Progenitor cell of endocrine pancreas (in vitro differentiated cells): ENCODE measurements at places on chromosomes 1 and 21.

- DNase-seq: no peak
These were observed 70.6 kb upstream of the PUM1 start for GRCh38 chr1:31135973-31136600.

DNA sequence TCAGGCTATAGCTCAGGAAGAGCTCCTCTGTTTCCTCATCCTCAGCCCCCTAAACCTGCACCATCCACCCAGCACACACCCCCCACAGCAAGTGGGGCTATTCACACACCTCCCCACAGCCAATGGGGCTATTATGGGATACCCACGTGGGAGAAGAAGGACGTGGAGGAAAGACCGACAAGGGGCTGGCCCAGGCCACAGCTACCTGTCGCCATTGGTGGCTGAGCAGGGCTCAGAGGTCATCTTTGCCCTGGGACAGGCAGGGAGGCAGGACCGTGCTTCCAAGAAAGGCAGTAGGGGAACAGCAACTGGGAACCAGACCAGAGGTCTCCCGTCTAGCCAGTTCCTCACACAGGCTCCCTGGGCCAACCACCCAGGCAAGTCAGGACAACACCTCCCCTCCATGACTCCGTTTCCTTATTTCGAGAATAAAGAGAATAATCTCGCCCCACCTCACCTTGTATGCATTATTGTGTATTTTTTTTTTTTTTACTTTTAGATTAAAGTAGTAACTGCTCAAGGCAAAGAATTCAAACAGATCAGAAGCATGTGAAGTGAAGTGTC, 92.3 kb upstream of the TARDBP start:
- DNase-seq: no peak

- no peak for DNase-seq
These were observed 70.5 kb downstream of the LRRC8C start for GRCh38 chr1:89703469-89703868.

DNA sequence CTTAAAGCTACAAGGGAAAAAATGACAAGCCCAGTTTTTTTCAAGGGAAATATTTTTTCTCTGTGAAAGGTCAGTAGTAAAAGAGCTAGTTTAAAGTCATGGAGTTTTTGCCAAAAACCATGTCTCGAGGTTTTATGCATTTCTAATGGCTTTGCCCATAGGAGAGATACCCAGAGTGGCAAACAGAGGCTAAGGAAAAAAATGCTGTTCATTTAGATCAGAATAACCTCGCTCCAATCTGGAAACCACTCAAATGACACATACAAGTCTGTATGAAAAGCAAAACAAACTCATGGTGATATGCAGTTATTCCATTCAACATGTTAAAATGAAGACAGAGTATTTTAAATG, 36.9 kb upstream of the EDEM3 start:
- DNase-seq: no peak

GRCh38 chr21:38469642-38470041, 28.6 kb downstream of the ERG start:
- DNase-seq: no peak

GRCh38 chr21:24994717-24995116, 612.6 kb downstream of the MRPL39 start:
- no peak for DNase-seq

DNA sequence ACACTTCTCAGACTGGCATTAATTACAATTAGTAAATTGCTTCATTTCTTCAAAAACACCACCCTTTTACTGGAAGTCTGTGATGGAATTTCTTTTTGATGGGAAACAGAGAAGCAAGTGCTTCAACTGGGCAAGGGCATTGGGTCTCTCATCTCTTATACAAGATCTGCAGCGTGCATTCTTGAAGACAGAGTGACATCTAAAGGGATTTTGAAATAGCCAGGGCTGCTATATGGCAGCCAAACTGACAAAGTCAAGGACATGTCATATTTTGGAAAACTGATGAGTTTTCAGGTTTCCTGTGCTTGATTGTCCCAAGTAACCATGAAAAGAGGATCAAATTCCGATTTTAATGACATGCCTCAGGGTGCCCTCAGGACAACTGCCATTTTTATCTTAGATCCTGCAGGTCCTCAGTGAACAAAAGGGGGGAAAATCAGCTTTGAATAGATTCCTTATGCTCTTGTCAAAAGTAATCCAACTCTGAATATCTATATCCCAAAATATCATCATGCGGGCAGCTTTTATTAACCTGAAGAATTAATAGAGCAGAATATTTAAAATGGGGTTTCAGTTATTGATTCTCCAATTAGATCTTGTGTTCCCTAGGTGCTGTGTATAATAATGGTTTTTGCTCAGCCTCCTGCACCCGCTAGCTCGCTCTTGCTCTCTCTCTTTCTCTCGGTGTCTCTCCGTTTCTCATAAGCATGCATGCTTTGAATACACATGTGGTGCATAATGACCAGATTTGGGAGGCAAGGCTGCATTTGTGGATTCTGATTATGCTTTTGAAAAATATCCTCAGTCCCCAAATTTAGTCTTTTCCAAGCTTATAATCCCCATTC, 221.8 kb downstream of the TTLL7 start:
- no peak for DNase-seq

GRCh38 chr1:100130552-100131077, 2.1 kb downstream of the SASS6 start:
- no peak for DNase-seq

GRCh38 chr1:24641646-24642151, 1.4 kb upstream of the SRRM1 start:
- DNase-seq: no peak

DNA sequence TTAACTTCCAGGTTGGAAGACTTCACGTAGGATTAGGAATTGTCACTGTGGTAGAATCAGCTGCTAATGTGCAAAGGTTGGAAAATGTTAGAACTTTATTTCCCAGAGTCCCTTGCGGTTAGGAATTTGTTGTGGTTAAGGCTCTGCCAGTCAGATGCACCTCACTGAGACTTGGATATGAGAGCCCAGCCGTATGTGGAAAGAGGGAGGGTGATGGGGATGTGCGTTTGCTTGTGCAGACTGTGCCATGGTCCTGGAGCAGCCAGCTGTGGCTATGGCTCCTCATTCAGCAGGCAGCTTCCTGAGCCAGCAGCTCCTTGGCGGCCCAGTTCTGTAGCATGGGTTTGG, 12.5 kb downstream of the S100A10 start:
- DNase-seq: no peak

- no peak for DNase-seq
These were observed 3.7 kb downstream of the OLIG1 start for GRCh38 chr21:33073636-33074035.

- no peak for DNase-seq
These were observed 40.7 kb upstream of the EYA3 start for GRCh38 chr1:28129150-28129549.

DNA sequence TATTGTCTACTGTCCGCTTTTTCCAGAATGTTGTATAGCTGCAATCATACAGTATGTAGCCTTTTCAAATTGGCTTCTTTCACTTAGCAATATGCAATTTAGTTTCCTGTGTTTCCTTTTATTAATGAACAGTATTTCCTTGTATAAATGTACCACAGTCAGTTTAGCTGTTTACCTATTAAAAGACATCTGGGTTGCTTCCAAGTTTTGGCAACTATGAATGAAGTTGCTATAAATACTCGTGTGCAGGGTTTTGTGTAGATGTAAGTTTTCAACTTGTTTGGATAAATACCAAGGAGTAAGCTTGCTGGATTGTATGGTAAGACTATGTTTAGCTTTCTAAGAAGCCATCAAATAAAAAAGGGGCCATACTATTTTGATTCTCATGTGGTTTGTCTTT, 24.4 kb upstream of the KCNJ6 start:
- no peak for DNase-seq

- DNase-seq: no peak
These were observed 153.9 kb upstream of the SPAG17 start for GRCh38 chr1:118338936-118339335.

GRCh38 chr1:5370311-5370710, 621.9 kb downstream of the NPHP4 start:
- DNase-seq: no peak

DNA sequence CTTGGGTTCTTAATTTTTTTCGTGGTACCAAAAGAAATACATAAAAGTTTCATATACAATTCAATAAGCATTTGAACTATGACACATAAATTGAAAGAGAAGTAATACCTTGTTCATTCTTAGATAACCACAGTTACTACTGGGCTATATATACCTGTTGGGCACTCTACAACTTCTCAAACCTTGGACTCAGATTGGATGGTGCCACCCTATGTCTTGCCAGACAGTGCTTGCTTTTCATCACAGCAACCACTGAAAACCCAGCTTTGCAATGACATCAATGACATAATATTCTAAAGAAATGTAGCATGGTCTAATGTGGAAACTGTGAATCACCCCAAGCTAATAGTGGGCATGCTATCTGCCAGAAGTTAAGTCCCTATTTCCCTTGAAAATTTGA, 62.8 kb upstream of the DPH5 start:
- DNase-seq: no peak

DNA sequence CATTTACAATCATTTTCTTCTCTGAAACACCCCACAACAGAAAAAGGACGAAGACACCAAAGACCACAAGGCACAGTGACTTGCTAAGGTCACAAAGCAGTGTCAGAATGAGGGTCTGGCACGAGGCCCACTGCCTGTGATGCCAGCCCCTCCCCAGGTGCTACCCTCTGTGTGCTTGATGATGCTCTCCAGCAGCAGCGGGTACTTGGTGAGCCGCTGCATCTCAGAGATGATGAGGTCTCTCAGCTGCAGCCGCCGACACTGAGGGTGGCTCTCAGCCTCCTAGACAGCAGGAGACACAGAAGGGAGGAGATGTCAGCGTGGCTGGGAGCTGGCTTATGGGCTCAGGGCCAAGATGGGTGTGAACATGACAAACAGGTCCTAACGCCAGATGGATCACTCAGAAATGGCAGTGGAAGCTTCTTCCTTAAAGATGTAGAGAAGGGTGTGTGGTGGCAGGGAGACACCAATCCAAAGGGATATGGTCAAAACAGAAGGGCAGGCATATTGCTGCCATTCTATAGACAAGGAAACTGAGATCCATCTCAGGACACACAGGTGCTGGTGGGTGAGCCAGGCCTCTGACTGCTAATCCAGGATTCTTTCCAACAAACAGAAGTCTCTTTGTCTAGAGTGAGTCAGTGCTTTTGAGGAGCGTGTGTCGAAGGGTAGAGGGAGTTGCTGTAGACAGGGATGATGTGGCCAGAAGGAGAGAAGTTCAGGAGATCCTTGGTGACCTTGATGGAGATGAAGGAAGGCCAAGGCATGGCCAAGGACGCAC, 25.6 kb downstream of the LRRC71 start:
- no peak for DNase-seq

DNA sequence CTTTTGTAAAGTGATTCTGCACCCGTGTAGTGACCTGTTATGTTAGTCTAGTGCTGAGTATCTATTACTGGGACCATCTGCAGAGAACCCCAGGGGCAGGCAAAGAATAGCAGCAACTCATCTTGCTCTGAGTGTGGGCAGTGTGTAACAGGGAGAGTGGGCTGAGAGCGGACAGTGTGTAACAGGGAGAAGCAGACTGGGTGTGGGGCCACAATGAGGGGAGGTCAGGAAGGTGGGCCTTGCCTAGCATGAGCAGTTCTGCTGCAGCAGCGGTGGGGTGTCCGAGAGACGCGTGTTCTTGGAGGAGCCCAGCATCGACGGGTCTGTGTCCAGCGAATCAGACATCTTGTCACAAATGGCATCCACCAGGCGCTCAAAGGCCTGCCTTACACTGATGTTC, 41.2 kb upstream of the NRDC start:
- DNase-seq: no peak

DNA sequence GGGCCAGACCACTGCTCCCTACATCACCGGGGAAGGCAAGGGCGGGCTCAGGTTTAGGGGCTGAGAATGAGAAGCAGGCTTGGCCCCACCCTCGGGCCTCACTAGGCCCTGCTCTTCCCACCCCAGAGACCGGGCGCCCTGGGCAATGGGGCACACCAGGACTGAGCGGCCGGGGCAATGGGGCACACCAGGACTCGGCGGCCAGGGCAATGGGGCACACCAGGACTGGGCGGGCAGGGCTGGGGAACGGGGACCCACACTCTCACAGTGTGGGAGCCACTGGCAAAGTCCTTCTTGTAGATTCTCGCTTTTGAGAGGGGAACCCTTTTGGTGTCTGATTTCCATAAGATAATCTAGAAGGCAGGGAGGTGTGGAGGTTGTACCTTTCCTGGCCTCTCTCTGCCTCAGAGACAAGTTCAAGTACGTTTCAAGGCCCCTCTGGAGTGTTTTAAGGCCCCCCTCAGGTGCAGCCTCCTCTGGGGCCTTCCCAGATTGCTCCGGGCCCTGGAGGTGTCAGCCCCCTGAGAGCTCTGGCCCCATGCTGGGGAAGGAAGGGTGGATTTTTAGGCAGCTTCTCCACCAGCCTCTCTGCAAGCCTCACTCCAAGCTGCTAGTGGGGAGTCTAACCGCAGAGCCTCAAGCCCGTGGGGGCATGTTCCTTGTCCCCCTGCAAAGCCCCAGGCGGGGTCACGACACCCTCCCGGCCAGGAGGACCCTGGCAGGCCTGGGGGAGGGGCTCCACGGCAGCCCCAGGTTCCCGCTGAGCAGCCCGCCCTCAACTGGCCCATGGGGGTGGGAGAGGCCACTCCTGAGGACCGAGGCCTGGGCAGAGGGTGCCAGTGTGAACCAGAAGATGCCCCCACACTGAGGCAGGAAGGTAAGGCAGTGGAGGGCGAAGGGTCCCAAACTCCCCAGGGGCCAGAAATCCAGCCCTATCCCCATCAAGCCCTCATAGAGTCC, 66.2 kb downstream of the ARHGEF16 start:
- no peak for DNase-seq

- no peak for DNase-seq
These were observed 29.3 kb upstream of the NLRP3 start for GRCh38 chr1:247386687-247387086.

DNA sequence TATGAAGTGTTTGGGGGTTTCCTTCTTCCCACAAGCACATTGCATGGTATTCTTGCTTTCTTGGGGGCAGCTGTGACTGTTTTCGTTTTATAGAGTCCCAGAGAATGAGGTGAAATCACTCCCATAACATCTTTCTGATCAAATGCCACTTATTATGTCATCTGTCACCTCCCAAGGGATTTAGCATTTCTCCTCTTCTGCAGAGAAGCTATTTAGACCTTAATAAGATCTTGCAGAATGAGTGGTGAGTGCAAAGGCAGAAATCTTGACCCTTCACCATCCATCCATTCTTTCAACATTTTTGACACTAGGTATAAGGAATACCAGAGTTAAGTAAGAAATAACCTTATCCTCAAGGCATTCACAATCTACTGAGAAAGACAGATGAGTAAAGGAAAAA, 318.6 kb upstream of the POU3F1 start:
- no peak for DNase-seq

DNA sequence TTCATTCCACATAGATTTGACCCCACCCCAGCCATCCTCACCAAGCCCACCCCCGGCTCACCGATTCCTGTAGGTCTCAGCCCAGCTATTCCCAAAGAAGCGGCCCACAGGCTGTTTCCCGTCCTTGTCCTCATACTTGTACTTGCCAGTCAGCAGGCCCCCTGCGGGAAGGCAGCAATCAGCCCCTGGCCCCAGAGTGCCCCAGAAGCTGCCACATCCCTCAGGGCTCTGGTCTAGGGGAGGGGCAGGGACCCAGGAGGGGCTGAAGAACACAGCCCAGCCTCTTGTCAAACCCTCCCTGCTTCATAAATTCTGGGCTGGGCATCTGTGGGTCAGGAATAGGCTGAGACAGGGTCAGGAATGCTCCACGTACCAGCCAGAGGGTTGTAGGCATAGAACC, 5.0 kb downstream of the AKR7A2 start:
- DNase-seq: no peak
